Osteoblast (primary cell): ENCODE measurements at places on chromosomes 7 and 10. TPM values are rescaled to one million over a fixed set of nuclear protein-coding genes. Genes with fewer than 3 reads are reported as not detected.

The NDUFA5 gene
- 25.7 and 30.6 TPM in 2 replicates for total RNA-seq

The ADCK2 gene
- 25.3 and 28.6 TPM in 2 replicates for total RNA-seq

The TMEM213 gene
- not detected in 2 replicates for total RNA-seq

DNA sequence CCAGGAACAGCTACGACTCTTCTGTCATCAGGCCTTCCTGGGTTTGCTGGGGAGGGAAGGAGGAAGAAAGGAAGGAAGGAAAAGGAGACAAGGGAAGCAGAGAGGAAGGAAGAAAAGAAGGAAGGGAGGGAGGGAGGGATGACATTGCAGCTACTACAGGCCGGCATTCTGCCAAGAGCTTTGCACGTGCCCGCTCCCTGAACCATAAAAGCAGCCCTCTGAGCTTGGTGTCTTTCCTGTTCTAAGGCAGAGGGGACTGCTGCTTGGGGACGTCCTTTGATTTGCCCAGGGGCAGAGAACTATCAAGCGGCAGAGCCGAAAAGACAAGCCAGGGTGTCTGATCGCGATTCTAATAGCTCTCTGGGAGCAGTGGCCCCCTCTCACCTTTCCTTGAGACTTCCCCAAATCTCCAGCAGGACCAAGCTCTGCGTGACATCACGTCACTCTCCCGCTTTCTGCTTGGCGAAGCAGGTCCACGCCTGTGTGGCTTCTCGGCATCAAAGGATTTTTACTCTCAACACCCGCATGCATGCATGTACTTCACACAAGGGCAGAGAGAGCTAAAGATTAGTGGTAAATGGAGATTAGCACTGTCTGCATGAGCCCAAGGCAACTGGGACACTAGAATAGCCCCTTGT is 167.8 kb upstream of the AUTS2 start:
- no peaks in the 10 kb centered on the region for H3K27me3 ChIP-seq
- H3K36me3 ChIP-seq: no peaks in the 10 kb centered on the region
- H3K27ac ChIP-seq: no peak overlapping the region
- no peak overlapping the region for H3K4me3 ChIP-seq

- no peak overlapping the region for H3K27ac ChIP-seq
- H3K36me3 ChIP-seq: no peaks in the 10 kb centered on the region
- no peak overlapping the region for H3K4me3 ChIP-seq
- peaks cover 6% of the 10 kb centered on the region for H3K4me1 ChIP-seq
- no peaks in the 10 kb centered on the region for H3K27me3 ChIP-seq
- no peak for DNase-seq
Observed at GRCh38 chr7:16851829-16852228, 30.0 kb downstream of the AGR3 start.

GRCh38 chr10:70568781-70569495 is 33.6 kb downstream of the PRF1 start:
- no peaks in the 10 kb centered on the region for H3K36me3 ChIP-seq
- no peaks in the 10 kb centered on the region for H3K4me1 ChIP-seq
- no peak overlapping the region for H3K27ac ChIP-seq
- H3K27me3 ChIP-seq: no peaks in the 10 kb centered on the region

DNA sequence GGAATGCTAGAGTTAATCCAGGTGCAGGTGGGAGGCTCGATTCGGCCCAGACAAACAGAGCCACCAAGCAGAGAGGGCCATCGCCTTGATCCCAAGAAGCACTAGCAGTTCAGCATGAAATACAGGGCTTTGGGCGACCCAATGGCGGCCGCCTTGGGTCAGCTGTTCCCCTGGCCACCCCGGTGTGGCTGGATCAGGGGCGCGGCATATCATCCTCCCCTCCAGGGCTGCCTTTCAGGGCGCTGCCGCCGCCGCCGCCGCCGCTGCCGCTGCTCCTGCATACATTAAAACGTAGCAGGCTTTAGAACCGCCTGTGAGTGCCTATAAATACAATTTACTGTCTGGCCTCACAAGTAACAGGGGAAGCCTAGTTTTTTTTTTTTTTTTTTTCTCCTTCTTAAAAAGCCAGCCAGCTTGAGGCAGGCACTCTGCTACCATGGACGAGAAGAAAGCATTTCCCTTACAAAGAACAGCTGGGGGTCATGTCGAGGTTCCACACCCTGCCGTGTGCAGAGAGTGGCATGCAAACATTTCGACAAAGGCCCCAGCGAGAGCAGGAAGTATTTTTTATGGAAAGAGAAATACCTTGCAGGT is 57.7 kb upstream of the EFCAB10 start:
- no peak overlapping the region for H3K4me3 ChIP-seq
- H3K27me3 ChIP-seq: no peaks in the 10 kb centered on the region
- no peak for DNase-seq
- no peak overlapping the region for H3K27ac ChIP-seq

DNA sequence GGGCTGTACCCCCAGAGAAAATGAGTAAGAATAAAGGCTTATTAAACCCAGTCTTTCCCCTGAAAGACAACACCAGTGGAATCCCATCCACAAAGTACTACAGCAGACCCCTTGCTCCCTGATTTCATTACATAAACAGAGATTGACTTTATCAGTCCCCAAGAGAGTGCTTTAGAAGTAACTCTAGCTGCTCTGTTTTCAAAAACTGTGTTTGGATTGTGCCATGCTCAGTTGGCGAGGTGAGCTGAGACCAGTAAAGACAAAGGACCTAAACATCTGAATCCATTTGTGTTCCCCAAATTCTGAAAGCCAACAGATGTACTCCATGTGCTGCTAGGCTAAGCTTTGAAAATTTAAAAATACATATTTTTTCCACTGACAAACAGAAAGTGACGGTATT is 127.0 kb downstream of the ATE1 start:
- H3K27ac ChIP-seq: no peak overlapping the region
- H3K27me3 ChIP-seq: no peaks in the 10 kb centered on the region
- peaks cover 7% of the 10 kb centered on the region for H3K4me1 ChIP-seq
- no peaks in the 10 kb centered on the region for H3K36me3 ChIP-seq
- no peak for DNase-seq
- H3K4me3 ChIP-seq: no peak overlapping the region

DNA sequence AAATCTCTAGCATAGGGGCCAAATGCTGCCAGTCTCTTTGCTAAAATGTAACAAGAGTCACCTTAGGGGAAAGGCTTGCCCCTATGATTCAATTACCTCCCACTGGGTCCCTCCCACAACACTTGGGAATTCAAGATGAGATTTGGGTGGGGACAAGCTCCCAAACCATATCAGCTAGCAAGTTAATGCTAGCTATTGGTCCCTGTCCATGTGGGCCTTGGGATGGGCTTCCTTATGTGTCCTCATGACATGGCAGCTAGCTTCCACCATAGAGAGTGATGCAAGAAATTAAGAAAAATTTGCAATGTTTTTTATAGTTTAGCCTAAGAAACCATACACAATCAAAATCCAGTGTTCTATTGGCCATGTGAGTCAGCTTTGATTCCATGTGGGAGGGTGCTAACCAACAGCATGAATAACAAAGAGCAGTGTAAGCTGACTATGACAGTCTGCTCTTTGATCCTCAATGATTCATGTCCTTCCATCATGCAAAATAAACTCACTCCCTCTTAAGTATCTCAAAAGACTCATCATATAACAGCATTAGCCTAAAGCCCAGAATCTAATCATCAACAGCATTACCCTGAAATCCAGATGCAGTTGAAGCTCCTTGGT is 21.7 kb upstream of the ZNF365 start:
- DNase-seq: peak; percentile 76
- H3K36me3 ChIP-seq: no peaks in the 10 kb centered on the region
- no peaks in the 10 kb centered on the region for H3K4me1 ChIP-seq
- no peak overlapping the region for H3K4me3 ChIP-seq
- H3K27ac ChIP-seq: no peak overlapping the region

- H3K4me1 ChIP-seq: no peaks in the 10 kb centered on the region
- H3K27me3 ChIP-seq: no peaks in the 10 kb centered on the region
- no peaks in the 10 kb centered on the region for H3K36me3 ChIP-seq
- DNase-seq: no peak
- H3K27ac ChIP-seq: no peak overlapping the region
Observed at GRCh38 chr7:2123360-2123759, 109.4 kb downstream of the MAD1L1 start.

GRCh38 chr10:32956365-32957197 is 1.4 kb downstream of the ITGB1 start:
- H3K27me3 ChIP-seq: no peaks in the 10 kb centered on the region
- no peak for DNase-seq
- peaks cover 15% of the 10 kb centered on the region for H3K36me3 ChIP-seq
- peak overlapping the region; percentile 95 for H3K4me3 ChIP-seq

DNA sequence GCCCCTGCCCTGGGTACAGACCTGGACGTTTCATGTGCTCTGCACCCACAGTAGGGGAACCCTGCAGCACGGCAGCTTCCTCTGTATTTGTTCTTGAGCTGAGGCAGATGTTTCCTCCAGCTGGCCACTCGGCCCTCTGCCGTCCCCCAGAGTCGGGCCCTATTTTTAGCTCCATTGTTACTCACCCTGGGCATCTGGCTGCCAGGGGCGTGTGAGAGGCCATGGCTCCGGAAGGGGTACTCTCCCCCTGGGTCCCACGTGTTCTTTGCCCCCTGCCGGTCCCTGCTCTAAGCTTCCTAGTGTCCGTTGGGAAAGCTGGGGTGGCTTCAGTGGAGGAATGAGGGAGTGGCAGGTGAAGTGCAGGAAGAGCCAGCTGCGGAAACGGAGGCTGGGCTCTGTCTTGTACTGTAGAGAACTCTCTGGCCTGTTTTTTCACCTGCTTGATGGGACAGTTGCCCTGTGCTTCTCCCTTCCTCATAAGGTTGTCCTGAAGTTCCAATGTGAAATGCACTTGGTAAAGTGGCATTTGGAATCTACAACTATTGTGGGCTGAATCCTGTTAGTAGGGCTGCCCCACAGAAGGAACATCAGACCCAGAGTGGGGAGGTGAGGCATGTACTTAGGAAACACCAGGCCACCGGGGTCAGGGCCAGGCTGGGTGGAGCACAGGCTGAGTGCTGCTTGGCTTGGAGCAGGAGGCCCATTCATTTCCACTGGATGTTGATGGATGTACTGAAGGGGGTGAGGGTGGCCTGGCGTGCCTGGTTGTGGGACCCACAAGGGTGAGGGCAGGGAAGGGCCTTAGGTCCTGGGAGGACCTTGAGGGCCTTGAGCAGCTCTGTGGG is 30.6 kb downstream of the PALD1 start:
- no peaks in the 10 kb centered on the region for H3K4me1 ChIP-seq
- DNase-seq: no peak
- H3K36me3 ChIP-seq: no peaks in the 10 kb centered on the region
- no peak overlapping the region for H3K4me3 ChIP-seq
- H3K27me3 ChIP-seq: peaks cover 4% of the 10 kb centered on the region
- H3K27ac ChIP-seq: no peak overlapping the region

GRCh38 chr7:140983802-140984201 is 30.9 kb downstream of the MRPS33 start:
- H3K27ac ChIP-seq: no peak overlapping the region
- H3K4me3 ChIP-seq: no peak overlapping the region
- H3K36me3 ChIP-seq: no peaks in the 10 kb centered on the region
- H3K27me3 ChIP-seq: no peaks in the 10 kb centered on the region
- no peak for DNase-seq
